ENCODE measurements at places on chromosomes 3 and 15. TPM values are rescaled to one million over a fixed set of nuclear protein-coding genes. Genes with fewer than 3 reads are reported as not detected.

GRCh38 chr3:13364602-13365271 is 55.4 kb downstream of the NUP210 start:
- no peak overlapping the region for H3K27ac ChIP-seq
- no peak overlapping the region for H3K4me3 ChIP-seq
- DNase-seq, result no peak
- H3K4me1 ChIP-seq, result no peaks in the 10 kb centered on the region
- peaks cover 12% of the 10 kb centered on the region for H3K36me3 ChIP-seq

- H3K4me3 ChIP-seq, result no peak overlapping the region
- H3K4me1 ChIP-seq, result peaks cover 8% of the 10 kb centered on the region
- no peaks in the 10 kb centered on the region for H3K36me3 ChIP-seq
- peak; percentile 12 for DNase-seq
- peaks cover 100% of the 10 kb centered on the region for H3K27me3 ChIP-seq
Observed at GRCh38 chr3:27723001-27723445, 900 bp upstream of the EOMES start.

The CELSR3 gene
- 3.1 TPM for polyA plus RNA-seq

GRCh38 chr3:60399861-60400845 is 851.1 kb downstream of the FHIT start:
- no peak overlapping the region for H3K4me3 ChIP-seq
- peak; percentile 4 for DNase-seq

- peak; percentile 60 for DNase-seq
- H3K27me3 ChIP-seq, result no peaks in the 10 kb centered on the region
- peak overlapping the region; percentile 96 for H3K27ac ChIP-seq
- H3K36me3 ChIP-seq, result peaks cover 2% of the 10 kb centered on the region
- H3K4me1 ChIP-seq, result peaks cover 25% of the 10 kb centered on the region
Observed at GRCh38 chr3:57755368-57755675, 787 bp upstream of the SLMAP start.

GRCh38 chr3:9916734-9917680 is at the start of gene IL17RC:
Gene IL17RC, plus strand, starts transcription at chr3:9917098. Its CDS starts 218 bp downstream, at chr3:9917316.
- peak; percentile 87 for DNase-seq
- H3K36me3 ChIP-seq, result peaks cover 2% of the 10 kb centered on the region
- peaks cover 16% of the 10 kb centered on the region for H3K4me1 ChIP-seq
- peak within 1 kb of the TSS; percentile 27 for H3K4me3 ChIP-seq
- H3K27ac ChIP-seq, result peak within 1 kb of the TSS; percentile 52

GRCh38 chr15:42705336-42705735 is 31.6 kb downstream of the CDAN1 start:
- H3K36me3 ChIP-seq, result no peaks in the 10 kb centered on the region
- H3K27me3 ChIP-seq, result no peaks in the 10 kb centered on the region
- no peak overlapping the region for H3K27ac ChIP-seq
- no peaks in the 10 kb centered on the region for H3K4me1 ChIP-seq
- H3K4me3 ChIP-seq, result no peak overlapping the region

The GRM2 gene
- polyA plus RNA-seq, result 0.39 TPM

- H3K27me3 ChIP-seq, result peaks cover 42% of the 10 kb centered on the region
- DNase-seq, result peak; percentile 30
- no peak overlapping the region for H3K27ac ChIP-seq
- no peak overlapping the region for H3K4me3 ChIP-seq
Observed at GRCh38 chr15:94234300-94234699, 2.9 kb downstream of the MCTP2 start.

- no peak for DNase-seq
- H3K27ac ChIP-seq, result no peak overlapping the region
- H3K27me3 ChIP-seq, result no peaks in the 10 kb centered on the region
- H3K36me3 ChIP-seq, result no peaks in the 10 kb centered on the region
- no peak overlapping the region for H3K4me3 ChIP-seq
Observed at GRCh38 chr3:99373846-99374210, 264.6 kb upstream of the COL8A1 start.
